ENCODE measurements at places on chromosomes 7 and 10.

GRCh38 chr10:17836942-17837341, 27.8 kb downstream of the MRC1 start:
- DNase-seq = peak; percentile 83

DNA sequence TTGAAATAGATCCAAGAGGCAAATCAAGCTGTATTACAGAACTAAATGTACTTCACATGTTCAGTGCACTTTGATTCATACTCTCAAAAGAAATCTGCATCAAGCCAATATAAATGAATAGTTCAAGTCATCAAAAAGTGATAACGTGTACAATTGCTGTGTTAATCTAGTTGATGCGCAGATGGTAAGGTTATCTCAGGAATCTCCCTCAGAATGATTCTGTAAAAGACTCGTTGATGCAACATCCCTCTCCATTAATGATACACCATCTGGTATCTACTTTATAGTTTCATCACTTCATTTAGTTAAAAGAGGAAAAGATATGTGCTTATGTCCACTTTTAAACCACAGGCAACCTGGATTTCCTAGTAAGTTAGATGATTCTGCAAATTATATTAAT, 200.6 kb downstream of the CHCHD3 start:
- DNase-seq = no peak

DNA sequence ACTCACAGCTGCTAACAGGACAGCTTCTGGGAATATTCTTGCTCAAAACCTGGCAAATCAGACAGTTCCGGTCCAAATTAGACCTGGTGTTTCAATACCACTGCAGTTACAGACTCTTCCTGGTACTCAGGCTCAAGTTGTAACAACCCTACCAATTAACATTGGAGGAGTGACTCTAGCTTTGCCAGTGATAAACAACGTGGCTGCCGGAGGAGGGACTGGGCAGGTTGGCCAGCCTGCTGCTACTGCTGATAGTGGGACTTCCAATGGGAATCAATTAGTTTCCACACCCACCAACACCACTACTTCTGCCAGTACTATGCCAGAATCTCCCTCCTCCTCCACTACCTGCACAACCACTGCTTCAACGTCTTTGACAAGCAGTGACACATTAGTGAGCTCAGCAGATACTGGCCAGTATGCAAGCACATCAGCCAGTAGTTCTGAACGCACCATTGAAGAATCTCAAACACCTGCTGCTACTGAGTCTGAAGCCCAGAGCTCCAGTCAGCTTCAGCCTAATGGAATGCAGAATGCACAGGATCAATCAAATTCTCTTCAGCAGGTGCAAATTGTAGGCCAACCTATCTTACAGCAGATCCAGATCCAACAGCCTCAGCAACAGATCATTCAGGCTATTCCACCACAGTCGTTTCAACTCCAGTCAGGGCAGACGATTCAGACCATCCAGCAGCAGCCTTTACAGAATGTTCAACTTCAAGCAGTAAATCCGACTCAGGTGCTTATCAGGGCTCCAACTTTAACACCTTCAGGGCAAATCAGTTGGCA, 2.1 kb downstream of the SP4 start:
- no peak for DNase-seq

DNA sequence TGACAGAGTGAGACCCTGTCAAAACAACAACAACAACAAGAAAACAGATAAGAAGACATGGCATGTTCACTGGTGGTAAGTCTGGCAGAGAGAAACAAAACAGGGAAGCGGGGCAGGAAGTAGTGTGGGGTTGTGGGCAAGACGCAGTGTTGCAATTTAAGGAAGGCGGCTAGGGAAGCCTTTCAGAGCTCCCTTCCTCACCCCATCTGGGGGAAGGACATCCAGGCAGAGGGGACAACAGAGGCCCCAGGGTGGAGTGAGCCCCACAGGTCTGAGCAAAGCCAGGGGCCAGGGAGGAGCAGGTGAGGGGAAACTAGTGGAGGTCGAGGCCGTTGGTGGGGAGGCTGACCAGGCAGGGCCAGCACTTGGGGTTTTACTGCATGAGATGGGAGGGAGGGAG, 16.8 kb downstream of the LAT2 start:
- no peak for DNase-seq

DNA sequence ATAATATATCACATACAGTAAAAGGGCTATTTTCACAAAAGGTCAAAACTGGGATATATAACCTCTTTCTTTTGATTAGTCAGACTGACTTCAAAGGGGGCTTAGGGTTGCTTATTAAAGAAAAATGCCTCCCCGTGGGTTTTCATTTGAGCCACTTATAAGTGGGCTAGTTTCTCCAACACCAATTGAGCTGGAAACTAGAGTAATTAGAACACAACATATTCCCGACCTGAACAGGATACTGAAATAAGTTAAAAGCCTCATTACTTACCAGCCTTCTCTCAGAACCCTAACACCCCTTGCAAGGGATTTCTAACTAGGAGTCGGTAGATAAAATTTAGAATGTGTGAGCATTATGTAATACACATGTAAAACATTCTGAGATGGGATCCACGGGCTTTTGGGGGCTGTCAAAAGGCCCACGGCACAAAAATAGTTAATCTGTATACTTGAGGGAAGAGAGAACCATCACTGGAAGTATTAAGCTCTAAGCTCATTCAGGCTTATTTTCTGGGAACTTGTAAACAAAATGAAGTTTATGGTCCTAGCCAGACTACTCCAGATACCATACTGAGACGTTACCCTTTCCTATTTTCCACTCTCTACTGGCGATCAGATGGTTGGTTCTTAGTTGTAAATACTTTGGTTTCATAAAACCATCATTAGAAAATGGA, 29.3 kb upstream of the KMT2E start:
- no peak for DNase-seq

DNA sequence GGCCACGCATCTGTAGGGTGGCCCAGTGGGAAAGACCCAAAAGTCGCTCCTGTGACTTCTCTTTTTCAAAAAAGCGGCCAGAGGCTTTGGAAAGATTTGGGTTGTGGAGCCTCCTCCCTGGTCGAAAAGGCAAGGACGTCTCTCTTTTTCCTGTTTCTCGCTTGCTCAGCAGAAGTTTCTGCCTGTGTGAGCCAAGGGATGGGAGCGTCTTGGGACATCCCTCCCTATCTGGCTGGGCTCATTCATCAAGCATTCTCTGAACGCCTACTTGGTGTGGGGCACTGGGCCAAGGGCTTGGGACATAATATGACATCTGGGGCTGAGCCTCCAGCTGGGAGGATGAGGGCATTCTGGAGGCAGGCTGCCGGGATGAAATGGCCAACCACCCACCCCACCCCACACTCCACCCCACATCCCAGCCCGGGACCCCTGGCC, 120.9 kb downstream of the C10orf105 start:
- DNase-seq = peak; percentile 64

GRCh38 chr7:128434413-128435326, 21.0 kb upstream of the HILPDA start:
- DNase-seq = no peak

DNA sequence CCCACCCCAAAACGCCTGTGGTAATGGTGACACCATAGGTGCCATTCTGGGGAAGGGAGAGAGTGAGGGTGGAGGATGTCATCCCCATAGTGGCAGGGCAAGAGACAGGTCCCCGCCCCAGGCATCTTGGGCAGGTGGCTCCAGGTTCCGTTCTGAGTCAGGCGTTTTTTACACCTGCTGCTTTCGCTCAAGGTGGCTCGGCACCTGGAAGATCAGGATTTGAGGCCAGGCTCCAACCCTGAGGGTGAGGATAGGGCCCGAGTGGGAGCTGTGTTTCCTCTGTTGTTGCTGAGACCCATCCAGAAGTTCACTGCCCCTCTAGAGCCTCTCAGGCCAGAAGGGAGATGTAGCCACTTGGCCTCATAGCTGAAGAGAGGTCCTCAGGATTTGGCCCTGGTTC, 36.6 kb upstream of the DUSP5 start:
- DNase-seq = no peak

DNA sequence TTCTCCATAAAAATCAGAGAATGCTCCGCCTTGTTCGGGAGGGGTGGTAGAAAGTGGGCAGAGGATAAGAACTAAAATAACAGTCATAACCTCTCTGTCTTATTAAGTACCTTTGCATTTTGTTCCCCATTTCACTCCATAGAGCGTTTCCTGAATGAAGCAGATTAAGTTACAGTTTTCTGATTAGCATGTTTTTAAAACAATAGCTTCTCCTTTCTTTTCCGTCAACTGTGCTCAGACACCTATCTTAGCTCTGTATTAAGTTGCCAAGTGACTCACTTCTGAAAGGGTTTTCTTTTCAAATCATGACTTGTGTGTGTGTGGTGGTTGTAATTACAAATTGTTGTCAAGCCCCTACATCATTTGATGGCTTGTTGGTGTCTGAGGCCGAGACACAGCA, 1.4 kb downstream of the HABP2 start:
- DNase-seq = no peak

DNA sequence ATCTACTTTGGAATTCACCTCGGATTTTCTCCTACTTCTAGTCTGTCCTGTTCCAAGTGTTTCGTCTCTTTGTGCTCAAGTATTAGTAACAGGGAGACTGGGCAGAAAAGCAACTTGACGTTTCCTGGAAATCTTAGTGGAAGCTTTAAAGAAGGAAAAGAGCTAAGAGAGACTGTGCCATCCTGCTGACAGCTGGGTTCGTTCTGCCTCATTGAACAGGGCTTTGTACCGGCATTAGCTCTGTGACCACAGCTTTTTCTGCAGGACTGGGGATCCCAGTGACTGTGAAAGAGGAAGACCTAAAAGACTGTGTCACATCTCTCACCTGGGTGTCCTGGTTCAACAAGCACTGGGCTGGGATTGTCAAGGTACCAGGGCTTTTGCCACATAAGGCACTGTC, 70.8 kb upstream of the CDCA7L start:
- DNase-seq = no peak

- DNase-seq = no peak
Observed at GRCh38 chr7:108261560-108262255, 131.5 kb upstream of the LAMB4 start.

GRCh38 chr7:874031-874749, 2.2 kb upstream of the GET4 start:
- DNase-seq = no peak

DNA sequence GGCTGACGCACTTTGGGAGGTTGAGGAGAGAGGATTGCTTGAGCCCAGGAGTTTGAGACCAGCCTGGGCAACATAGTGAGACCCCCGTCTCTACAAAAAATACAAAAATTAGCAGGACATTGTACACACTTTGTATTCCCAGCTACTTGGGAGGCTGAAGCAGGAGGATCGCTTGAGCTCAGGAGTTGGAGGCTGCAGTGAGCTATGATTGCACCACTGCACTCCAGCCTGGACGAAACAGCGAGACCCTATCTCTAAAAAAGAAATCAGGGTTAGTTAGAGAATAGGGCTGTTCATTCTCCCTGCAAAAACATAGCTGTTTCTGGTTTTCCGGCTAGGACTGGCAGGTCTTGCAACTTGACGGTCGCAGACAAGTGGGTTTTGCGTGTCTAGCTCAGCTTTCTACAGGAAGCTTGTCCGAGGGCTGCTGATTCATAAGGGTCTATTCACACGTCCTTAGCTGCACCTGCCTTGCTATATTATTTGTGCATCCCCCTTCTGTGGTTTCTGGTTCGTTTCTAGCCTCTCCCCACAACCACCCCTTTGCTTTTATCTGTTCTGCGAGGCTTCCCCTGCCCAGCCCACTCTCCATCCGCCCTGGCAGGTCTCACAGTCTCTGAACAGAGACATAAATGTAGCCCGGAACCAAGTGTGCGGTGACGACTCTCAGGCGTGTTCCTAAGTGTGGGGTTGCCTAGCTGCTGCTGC, 10.7 kb downstream of the AMZ1 start:
- DNase-seq = peak; percentile 35

DNA sequence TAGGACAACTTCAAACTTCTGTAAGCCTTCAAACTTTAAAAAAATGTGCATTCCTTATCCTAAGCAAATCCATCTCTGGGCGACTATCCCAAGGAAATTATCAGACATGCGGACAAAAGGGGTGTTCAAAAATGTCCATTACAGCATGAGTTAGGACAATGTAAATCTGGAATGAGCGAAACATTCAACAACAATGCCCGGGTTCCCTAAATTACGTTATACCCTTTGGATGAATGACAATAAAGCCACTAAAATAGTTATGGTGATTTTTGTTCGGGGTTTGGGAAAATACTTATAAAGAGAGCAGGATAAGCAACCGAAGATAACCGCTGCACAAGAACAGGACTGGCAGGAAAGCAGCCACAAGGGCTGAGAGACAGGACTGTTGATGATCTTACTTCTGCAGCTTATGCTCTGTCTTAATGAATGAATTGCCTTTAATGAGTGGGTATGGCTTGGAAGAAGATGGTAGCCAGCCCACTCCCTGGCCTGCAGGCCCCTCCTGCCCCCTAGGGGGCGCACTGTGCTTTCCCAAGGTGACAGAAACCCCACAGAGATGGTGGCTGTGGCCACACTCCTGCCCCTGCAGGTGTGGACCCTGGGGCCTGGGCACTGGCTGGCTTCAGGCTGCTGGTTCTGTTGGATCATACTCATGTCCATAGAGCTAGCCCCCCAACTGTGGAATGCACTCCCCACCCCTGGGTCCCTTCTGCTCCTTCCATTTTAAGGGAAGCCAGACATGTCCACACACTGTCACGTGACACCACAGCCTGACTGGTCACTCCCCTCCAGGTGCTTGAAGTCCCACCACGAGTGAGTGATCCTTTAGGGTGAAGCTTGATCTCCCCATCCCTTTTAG, 45.0 kb downstream of the ZCCHC24 start:
- DNase-seq = no peak

DNA sequence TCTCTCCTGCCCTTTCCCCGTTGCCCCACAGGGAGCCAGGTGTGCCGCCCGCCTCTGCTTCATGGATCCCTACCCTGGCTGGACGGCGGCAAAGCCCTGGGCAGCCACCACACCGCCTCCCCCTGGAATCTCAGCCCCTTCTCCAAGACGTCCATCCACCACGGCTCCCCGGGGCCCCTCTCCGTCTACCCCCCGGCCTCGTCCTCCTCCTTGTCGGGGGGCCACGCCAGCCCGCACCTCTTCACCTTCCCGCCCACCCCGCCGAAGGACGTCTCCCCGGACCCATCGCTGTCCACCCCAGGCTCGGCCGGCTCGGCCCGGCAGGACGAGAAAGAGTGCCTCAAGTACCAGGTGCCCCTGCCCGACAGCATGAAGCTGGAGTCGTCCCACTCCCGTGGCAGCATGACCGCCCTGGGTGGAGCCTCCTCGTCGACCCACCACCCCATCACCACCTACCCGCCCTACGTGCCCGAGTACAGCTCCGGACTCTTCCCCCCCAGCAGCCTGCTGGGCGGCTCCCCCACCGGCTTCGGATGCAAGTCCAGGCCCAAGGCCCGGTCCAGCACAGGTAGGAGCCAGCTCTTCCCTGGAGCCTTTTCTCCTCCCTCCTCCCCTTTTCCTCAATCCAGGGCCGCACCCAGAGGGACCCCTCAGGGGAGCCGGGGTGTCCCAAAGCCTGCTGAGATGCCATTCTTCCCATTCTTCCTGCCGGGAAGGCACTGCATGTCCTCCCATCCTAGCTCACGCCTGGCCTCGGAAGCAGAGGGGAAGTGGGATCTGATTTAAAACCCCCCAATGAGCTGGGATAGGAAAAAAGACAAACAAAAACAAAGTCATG, 4.0 kb downstream of the GATA3 start:
- no peak for DNase-seq

- DNase-seq = no peak
Observed at GRCh38 chr7:155233311-155234157, 64.1 kb upstream of the INSIG1 start.

GRCh38 chr7:118214051-118214832, 10.3 kb upstream of the ANKRD7 start:
- peak; percentile 87 for DNase-seq
